ENCODE measurements at places on chromosomes 1 and 21.

DNA sequence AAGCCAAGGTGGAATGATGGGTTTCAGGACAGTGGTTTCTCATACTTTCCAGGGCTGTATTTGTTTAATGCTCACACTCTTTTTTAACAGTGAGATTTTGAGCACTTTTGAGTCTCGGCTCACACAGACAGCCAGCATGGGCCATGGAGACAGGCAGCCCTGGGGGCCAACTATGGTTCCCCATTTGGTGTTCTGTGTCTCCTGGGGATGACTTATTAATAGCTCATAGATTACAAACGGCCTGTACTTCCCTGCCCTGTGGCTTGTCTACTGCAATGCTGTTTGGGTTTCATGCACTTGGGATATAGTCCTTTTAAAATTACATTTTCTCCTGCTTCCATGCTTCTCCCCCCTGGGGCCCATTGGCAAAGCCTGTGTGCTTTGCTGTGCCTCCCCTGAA, 178.3 kb downstream of the KCNJ6 start:
- no peak for DNase-seq

DNA sequence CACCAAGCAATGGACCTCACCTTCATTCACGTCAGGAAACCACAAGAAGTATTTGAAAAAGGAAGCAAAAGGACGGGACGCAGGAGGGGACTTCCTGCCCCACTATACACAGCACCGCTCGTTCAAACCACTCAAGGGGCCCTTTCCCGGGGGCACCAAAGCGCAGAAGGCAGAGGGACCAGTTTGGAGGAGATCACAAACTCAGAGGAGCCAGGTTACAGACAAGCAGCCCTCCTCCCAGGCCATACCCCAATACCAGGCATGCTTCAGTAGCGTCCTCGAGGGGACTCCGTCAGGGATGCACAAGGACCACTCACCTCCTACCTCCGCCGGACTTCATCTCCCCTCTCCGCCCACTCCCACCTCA, 685 bp downstream of the CRTC2 start:
- no peak for DNase-seq

GRCh38 chr1:117173006-117173405, 37.7 kb downstream of the VTCN1 start:
- DNase-seq: no peak

- no peak for DNase-seq
These were observed 29.4 kb downstream of the SPATA17 start for GRCh38 chr1:217660353-217661062.

DNA sequence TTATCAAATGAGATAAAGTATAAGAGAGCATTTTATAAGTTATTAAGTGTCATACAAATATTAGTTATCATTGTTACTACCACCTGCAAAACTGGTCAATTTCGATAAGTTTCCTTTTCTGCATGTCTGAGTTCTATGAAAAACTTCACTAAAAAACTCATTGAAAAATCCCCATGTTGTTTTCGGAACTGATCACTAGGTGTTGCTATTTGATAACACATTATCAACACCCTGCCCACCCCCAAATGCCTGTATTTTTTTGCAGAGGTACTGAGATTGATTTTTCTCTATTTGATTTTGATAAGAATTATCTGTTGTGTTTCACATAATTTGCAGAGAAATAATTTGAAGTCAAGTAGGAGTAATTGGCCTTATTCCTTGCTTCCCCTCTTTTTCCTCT, 22.1 kb upstream of the DISP1 start:
- no peak for DNase-seq

GRCh38 chr1:227914801-227915563, 32.8 kb downstream of the WNT9A start:
- no peak for DNase-seq

DNA sequence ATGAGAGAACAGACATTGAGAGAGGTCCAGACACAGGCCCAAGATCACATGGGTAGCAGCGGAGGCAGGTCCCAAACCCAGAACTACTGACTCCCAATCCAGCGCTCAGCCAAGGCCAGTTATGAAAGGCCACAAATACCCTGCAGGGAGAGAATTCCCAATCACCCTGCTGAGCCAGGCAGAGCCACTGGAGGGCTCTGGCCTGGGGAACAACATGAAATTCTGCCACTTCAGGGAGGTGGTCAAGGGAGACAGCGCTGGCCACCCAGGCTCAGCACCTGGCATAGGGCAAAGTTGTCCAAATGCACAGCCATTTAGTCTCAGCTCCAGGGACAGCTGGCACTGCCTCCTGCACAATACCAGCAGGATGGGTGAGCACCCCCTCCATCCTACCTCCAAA, 27.5 kb downstream of the SLC9A1 start:
- no peak for DNase-seq

- no peak for DNase-seq
These were observed 28.2 kb downstream of the PKP1 start for GRCh38 chr1:201311356-201312011.

DNA sequence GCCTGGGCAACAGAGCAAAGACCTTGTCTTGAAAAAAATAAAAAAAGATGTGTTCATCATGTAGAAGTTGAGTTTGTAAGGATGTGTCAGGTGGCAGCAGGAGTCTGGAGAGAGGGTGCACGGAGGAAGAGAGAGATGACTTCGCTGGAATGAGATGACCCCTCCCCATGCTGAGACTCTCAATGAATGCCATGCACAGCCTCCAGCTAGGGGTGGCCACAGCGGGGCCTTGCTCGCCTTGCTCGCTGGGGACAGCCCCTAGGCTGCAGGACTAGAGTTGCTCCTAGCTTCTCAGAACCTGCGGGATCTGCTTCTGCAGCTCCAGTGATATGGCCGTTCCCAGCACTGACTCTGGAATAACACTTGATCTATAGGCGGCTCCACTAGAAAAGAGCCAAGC, 6.6 kb upstream of the C2CD2 start:
- no peak for DNase-seq

GRCh38 chr1:157097692-157098091, 1.9 kb downstream of the ETV3L start:
- no peak for DNase-seq

DNA sequence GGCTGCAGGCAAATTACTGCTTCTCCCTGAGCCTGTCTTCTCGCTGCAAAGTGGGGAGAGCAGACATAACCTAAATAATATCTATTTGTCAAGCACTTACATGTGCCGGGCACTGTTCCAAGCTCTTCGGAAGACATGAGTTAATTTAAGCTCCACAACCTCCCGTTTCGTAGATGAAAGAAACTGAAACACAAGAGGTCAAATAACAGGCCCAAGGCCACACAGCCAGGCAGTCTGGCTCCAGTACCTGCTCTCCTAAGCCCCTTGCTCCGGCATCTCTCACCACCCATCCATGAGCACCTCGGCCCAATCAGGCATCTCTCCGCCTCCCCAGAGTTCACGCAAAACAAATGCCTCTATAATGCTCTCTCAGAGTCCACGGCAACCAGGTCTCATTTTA, 65.4 kb downstream of the TAS1R2 start:
- DNase-seq: no peak

DNA sequence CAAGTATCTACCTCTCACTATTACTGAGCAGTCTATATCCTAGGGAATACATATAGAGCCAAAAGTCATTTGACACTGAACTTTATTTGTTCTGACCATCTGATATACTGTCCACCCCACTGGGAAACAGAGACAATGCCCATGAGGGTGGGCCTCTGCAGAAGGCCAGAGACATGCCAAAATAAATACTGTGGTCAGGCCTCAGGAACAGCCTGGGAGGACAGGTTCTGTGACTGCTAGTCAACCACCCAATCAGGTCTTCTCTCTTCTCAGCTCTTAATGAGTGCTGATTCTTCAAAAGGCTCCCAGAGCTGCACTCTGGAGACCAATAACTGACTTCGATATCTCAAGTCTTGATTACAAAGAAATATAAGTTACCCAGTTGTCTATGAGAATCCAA, 5.5 kb upstream of the ANKRD35 start:
- DNase-seq: no peak

DNA sequence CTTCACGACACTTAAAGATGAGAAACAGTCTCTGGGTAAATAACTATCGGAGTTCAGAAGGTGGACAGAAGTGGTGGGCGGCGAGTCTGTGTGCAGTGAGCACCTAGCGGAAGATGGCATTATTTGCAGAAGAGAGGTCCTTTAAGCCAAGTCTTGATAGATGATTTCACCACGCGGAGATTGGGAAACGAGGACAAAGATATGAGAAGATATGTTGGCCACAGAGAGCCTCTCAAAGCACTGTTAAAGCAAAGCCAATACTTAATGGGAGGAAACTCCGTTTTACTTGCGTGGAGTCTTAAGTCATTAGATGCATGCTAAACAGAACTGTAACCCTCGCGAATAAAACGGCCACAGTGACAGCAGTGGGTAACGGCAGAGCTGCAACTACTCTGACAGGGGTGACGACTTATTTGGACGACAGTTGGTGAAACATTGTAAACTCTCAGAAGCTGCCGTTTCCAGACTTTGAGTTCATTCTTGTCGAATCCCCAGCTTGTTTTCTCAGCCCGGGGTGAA, 577 bp upstream of the CEP350 start:
- no peak for DNase-seq

- no peak for DNase-seq
These were observed 26.2 kb upstream of the NFIA start for GRCh38 chr1:61056196-61056572.

DNA sequence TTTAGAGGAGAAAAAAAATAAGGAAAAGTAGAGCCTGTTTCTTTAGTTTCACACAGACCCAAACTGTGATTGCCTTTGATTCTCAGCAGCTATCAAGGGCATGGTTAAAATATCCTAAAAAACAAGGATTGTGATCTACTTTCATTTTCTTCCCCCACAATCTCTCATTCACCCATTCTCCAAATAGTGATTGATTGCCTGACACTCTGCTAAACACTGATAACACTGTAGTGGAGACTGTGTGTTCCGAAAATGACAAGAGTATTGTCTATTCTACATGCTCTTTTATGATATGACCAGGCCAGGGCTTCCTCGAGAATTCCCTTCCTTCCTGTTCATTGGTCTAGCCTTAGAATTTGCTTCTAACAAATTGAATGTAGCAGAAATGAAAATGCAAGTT, 40.2 kb downstream of the PRMT6 start:
- no peak for DNase-seq

DNA sequence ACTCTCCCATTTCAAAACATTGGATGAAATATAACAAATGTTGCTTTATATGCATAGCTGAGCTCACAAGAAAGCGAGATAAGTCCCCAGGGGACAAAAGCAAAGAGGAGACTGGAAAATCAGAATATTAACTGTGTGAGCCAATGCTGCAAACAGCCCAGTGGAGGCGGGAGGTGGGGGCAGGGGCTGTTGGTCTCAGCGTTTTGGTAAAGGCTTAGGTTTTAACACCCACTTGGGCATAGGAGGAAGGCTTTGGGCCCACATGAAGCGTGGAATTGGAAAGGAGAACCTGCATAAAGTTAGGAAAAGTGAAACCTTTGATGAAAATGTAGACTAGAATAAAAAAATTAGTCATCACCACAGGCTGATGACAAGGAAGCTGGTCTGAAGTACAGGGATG, 30.2 kb upstream of the SMIM12 start:
- no peak for DNase-seq
